Aorta (tissue), 5 donors: ENCODE measurements at places on chromosomes 2 and 18.

GRCh38 chr2:185404578-185404977, 334.0 kb upstream of the FSIP2 start:
- no peaks in the 10 kb centered on the region for H3K27me3 ChIP-seq
- no peaks in the 10 kb centered on the region for H3K36me3 ChIP-seq
- H3K4me1 ChIP-seq = no peaks in the 10 kb centered on the region
- no peak for DNase-seq
- no peak overlapping the region for H3K4me3 ChIP-seq
- H3K27ac ChIP-seq = no peak overlapping the region

GRCh38 chr2:37573451-37574388, 97.7 kb downstream of the CDC42EP3 start:
- no peaks in the 10 kb centered on the region for H3K27me3 ChIP-seq
- H3K36me3 ChIP-seq = no peaks in the 10 kb centered on the region
- DNase-seq = no peak
- no peaks in the 10 kb centered on the region for H3K4me1 ChIP-seq

DNA sequence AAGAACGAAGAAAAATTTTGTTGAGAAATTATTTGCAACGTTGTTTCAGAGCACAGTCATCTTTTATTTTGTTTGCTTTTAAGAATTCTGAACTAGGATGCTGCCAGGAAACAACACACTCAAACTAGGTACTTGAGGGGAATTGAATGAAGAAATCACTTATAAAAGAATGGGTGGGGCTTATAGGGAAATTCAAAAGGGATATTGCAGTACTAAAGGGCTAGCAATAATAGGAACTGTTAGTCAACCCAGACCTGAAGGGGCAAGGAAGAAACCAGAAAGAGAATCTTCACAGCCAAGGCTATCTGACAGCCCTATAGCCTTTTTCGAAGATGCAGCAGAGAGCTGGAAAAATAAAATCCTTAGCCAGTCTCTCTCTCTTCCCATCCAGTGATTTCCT, 179.3 kb downstream of the RPRM start:
- H3K27me3 ChIP-seq = no peaks in the 10 kb centered on the region
- no peak overlapping the region for H3K27ac ChIP-seq
- no peak for DNase-seq
- H3K4me3 ChIP-seq = no peak overlapping the region

- H3K4me3 ChIP-seq = no peak overlapping the region
- no peaks in the 10 kb centered on the region for H3K27me3 ChIP-seq
Observed at GRCh38 chr18:52898485-52899058, 558.6 kb downstream of the DCC start.

DNA sequence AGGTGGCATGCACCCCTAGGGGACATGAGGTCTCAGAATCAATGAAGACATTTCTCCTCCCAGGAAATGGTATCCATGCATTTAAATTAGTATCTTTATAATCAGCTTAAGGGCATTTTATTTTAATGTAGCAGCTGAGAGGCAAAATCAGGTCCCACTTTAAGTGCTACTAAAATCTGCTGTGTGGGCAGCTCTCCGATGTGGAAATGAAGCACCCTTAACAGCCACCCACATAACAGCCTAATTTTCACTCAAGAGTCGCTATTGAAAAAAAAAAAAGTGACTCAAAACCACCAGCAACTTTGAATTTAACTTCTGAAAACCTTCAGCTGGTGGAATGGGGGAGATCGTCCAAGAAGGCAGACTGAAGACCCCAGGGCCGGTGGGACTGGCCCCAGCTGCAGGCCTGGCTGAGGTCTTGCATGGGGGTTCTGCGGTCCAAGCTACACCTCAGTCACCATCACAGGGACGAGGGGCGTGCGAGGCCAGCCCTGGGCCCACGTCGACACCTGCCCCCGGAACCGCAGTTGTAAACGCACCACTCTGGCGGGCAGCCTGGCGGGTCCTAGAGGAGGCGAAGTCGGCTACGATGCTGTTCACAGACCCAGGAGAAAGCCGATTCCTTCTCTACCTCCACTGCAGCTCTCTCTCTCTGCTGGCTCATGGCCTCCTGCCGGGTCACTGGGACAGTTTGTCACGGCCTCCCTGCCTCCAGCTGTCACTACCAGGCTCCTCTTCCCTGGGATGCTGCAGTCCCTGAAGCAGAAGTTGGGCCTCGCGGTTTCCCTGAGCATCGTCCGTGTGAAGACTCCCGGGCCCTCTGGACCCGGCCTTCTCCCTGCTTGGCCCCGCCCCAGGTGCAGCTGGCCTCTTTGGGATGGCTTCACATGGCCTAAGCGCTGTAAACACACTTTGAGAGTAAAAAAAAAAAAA, 111.9 kb downstream of the KCNF1 start:
- no peak overlapping the region for H3K4me3 ChIP-seq
- no peaks in the 10 kb centered on the region for H3K4me1 ChIP-seq
- H3K27me3 ChIP-seq = no peaks in the 10 kb centered on the region
- no peak overlapping the region for H3K27ac ChIP-seq

GRCh38 chr2:12265646-12266045, 451.1 kb upstream of the TRIB2 start:
- DNase-seq = no peak
- H3K4me3 ChIP-seq = no peak overlapping the region
- no peaks in the 10 kb centered on the region for H3K36me3 ChIP-seq
- H3K27ac ChIP-seq = no peak overlapping the region
- H3K27me3 ChIP-seq = no peaks in the 10 kb centered on the region

DNA sequence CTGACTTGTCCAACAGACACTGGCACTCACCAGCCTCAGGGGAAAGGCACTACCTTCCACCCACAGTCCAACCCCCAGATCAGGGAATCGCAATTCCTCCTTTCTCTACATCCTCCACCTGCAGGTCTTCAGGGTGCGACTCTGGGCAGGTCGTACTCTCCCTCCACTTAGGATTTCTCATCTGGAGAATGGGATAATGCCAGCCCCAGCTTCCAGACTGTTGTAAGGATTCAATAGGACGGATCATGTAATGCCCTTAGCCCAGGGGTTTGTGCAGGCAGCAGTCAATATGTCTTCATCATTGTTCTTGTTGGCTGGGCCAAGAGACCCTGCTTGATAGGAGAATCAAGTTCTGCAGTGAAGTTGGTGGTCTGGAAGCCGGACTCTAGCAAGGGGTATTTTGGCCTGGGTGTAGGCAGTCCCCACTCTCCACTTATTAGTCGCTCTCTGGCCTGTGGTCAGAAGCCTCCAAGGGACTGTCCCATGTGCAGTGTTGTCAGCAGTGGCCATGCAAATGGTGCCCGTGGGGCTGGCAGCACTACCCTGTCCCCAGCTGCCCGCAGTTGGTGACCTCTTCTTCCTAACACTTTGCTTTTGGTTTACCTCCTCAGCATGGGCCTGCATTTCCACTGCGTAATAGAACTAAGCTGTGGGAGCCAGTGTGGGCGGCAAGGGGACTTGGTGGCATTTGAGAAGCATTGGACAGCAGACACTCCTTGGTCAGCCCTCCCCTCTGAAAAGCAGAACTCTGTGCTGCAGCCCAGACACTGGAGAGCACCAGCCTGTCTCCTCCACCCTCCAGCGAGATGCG, 172.4 kb upstream of the HS6ST1 start:
- DNase-seq = no peak
- no peaks in the 10 kb centered on the region for H3K27me3 ChIP-seq
- no peaks in the 10 kb centered on the region for H3K36me3 ChIP-seq
- no peak overlapping the region for H3K4me3 ChIP-seq

- no peak overlapping the region for H3K27ac ChIP-seq
- H3K4me3 ChIP-seq = no peak overlapping the region
- no peaks in the 10 kb centered on the region for H3K4me1 ChIP-seq
- no peaks in the 10 kb centered on the region for H3K27me3 ChIP-seq
- no peaks in the 10 kb centered on the region for H3K36me3 ChIP-seq
Observed at GRCh38 chr2:143155661-143156060, 26.4 kb downstream of the ARHGAP15 start.

DNA sequence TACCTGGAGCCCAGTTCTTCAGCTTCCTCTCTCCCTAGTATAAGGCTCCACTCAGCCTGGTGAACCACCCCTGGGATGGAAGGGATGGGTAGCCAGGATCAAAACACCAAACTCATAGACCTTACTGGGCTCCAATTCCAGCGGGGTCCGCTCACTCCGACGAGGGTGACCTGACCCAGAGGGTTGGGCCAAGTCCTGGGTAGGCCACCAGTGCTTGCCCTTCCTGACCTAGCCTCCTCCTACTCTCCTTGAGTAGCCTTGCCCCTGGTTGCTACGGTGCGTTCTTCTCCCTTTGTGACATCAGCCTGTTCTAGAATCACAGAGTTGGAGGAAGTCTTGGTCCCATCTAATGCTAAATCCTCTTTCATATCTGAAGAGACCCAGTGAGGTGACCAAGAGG, 537 bp upstream of the STAT4 start:
- no peaks in the 10 kb centered on the region for H3K36me3 ChIP-seq
- no peak overlapping the region for H3K4me3 ChIP-seq
- H3K4me1 ChIP-seq = no peaks in the 10 kb centered on the region
- no peak overlapping the region for H3K27ac ChIP-seq
- DNase-seq = no peak

DNA sequence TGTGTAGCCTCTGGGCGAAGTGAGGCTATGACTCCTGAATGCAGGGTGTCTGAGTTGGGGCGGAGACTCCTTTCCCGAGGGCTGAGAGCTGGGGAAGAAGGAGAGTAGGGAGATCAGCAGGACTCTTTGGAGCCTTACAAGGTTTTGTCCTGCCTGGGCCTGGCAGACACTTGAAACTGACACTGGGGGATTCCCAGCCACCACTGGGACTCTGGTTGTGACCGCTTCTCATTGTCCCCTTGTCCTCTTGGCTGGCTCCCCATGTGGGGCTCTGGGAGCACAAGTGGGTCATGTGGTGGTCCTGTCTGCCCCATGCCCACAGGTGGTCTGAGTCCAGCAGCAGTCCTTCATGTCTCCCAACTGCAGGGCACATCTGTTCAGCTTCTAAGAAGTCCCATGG, 78.2 kb upstream of the MGAT4A start:
- no peaks in the 10 kb centered on the region for H3K36me3 ChIP-seq
- DNase-seq = no peak
- H3K4me1 ChIP-seq = peaks cover 3% of the 10 kb centered on the region
- no peak overlapping the region for H3K4me3 ChIP-seq
- no peak overlapping the region for H3K27ac ChIP-seq

GRCh38 chr2:166000401-166000800, 46.8 kb upstream of the TTC21B start:
- H3K4me1 ChIP-seq = no peaks in the 10 kb centered on the region
- no peak overlapping the region for H3K4me3 ChIP-seq
- H3K27me3 ChIP-seq = no peaks in the 10 kb centered on the region
- no peak overlapping the region for H3K27ac ChIP-seq
- no peak for DNase-seq

GRCh38 chr2:196278491-196278911, 107.1 kb upstream of the STK17B start:
- no peaks in the 10 kb centered on the region for H3K27me3 ChIP-seq
- no peaks in the 10 kb centered on the region for H3K4me1 ChIP-seq
- H3K27ac ChIP-seq = no peak overlapping the region
- H3K36me3 ChIP-seq = no peaks in the 10 kb centered on the region
- no peak for DNase-seq
- H3K4me3 ChIP-seq = no peak overlapping the region

DNA sequence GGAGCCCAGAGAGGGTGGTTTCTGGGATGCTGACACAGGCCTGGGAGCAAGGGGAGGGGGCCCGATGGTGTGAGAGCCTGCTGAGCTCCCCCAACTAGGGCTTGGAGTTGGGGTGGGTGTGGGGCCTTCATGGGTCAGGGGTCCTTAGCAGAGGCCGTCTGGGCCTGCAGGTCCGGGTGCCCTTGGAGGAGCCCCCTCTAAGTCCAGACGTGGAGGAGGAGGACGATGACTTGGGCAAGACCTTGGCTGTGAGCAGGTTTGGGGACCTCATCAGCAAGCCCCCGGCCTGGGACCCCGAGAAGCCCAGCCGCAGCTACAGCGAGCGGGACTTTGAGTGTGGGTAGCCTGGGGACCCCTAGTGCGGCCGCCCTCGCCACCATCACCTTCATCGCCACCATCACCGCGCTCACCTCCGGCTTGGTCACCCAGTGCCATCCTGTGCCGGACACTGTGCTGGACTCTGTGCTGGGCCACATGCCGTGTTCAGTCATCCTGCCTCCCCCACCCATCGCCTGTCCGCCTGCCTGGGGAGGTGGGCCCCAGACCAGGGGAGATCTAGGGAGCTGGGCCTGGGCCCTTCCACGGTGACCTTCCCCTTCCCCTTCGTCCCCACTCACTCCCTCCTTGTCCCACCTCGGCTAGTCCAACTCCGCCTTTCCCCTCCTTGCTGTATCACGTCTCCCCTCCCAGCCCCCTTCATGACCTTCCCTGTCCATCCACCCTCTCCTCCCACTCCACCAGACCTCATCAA, 980 bp downstream of the SLC4A3 start:
- H3K4me3 ChIP-seq = no peak overlapping the region
- no peak for DNase-seq
- H3K27ac ChIP-seq = no peak overlapping the region
- H3K4me1 ChIP-seq = no peaks in the 10 kb centered on the region

- no peaks in the 10 kb centered on the region for H3K36me3 ChIP-seq
- no peaks in the 10 kb centered on the region for H3K4me1 ChIP-seq
- H3K4me3 ChIP-seq = no peak overlapping the region
- DNase-seq = no peak
- no peak overlapping the region for H3K27ac ChIP-seq
- no peaks in the 10 kb centered on the region for H3K27me3 ChIP-seq
Observed at GRCh38 chr18:74856434-74856833, 258.8 kb downstream of the ZNF407 start.

- H3K27ac ChIP-seq = no peak overlapping the region
- no peaks in the 10 kb centered on the region for H3K36me3 ChIP-seq
- H3K27me3 ChIP-seq = no peaks in the 10 kb centered on the region
- H3K4me3 ChIP-seq = no peak overlapping the region
- H3K4me1 ChIP-seq = no peaks in the 10 kb centered on the region
Observed at GRCh38 chr2:209936106-209936666, 66.3 kb upstream of the RPE start.

GRCh38 chr2:64604155-64604554, 49.6 kb downstream of the SERTAD2 start:
- H3K4me1 ChIP-seq = no peaks in the 10 kb centered on the region
- no peaks in the 10 kb centered on the region for H3K27me3 ChIP-seq
- no peak overlapping the region for H3K27ac ChIP-seq
- H3K4me3 ChIP-seq = no peak overlapping the region

DNA sequence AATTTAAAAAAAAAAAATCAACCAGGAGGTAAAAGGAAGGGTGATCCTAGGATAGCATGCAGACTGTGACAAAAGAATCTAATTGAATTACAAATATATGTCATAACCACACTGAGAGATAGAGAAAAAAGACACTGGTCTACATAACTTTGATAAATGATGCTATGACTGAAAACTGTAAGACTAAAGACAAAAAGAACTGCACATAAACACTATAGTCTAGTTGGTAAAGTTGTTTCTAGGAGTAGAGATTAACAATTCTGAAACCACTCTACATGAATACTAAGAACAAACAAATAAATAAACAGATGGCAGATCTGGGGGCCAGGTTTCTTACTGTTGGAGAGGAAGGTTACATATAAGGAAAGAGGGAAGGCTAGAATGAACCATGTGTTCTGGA, 14.6 kb upstream of the CHAC2 start:
- H3K4me1 ChIP-seq = no peaks in the 10 kb centered on the region
- H3K36me3 ChIP-seq = no peaks in the 10 kb centered on the region
- no peak overlapping the region for H3K4me3 ChIP-seq
- H3K27ac ChIP-seq = no peak overlapping the region
